ENCODE measurements at places on chromosomes 12 and 14.
A peak's percentile ranks its signal among the peaks of the same experiment; 100 is the strongest.

DNA sequence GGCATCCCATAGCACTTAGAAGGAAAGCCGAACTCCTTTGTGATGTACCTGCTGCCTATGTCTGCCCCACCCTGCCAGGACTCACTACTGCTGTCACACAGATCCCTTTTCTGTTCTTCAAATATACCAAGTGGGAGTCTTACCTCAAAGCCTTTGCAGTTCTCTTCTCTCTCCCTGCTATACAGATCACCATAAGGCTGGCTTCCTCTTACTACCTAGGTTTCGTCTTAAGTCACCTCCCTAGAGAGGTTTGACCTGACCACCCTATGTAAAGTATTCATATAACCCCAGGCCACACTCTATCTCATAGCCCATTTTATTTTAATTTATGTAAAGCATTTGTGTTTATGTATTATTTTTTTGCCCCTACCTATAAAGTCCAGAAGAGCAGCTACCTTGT lies 117.6 kb downstream of the CRADD start:
- no peak for ATAC-seq

DNA sequence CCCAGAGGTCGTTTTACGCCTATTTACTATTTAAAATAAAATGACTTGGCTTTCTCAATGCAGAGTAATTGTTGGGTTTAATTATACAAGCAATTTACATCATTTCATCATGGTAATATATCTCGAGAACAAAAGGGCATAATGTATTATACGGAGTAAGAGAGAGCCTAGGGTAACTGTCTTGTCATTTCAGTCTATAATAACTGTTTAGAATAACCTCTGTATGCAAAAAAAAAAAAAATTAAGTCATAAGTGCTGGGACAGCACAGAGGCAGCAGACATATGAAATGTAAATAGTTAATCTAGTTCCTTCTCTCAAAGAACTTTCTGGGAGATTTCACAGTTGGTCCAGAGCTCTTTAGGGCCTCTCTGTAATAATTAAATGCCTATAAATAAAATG lies 284.9 kb downstream of the TMTC2 start:
- ATAC-seq, result no peak

DNA sequence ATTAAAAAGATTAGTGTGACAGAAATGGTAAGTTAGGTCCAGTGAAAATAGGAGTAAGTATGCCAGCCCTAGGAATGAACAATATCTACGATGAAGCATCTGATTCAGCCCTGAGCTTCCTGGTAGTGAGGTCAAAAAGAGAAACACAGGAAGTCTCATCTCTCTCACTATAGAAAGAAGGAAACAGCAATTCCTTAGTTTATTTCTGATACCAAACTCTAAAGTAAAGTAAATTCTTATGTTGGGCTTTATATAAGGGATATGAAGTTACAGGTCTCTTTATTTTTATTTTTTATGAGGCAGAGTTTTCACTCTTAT lies 76.7 kb upstream of the RFLNA start:
- peak; percentile 47 for ATAC-seq

GRCh38 chr12:127791217-127791616 lies 475.8 kb upstream of the TMEM132C start:
- ATAC-seq, result no peak

GRCh38 chr12:93365616-93366405 lies 11.9 kb upstream of the NUDT4 start:
- ATAC-seq, result no peak

DNA sequence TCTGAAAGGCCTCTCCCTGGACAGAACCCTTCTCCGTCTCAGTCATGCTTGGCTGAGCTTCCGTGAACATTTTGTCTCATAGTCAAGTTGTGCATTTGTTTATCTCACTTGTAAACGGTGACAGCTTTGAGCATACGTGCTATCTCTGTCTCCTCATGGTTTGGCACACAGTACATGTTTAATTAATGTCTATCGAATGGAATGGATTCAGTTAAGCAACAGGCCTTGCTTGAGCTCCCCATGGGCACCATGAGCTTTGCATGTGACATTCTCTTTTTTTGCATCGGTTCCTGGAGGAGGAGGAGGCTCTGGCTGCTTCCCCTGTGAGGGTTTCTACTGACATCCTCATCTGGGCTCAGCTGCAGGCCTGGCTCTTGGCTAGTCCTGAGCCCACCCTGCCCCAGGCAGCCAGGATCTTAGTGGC lies 80.0 kb downstream of the PRIMA1 start:
- no peak for ATAC-seq

GRCh38 chr12:26622601-26623000 lies 210.4 kb downstream of the ITPR2 start:
- no peak for ATAC-seq

DNA sequence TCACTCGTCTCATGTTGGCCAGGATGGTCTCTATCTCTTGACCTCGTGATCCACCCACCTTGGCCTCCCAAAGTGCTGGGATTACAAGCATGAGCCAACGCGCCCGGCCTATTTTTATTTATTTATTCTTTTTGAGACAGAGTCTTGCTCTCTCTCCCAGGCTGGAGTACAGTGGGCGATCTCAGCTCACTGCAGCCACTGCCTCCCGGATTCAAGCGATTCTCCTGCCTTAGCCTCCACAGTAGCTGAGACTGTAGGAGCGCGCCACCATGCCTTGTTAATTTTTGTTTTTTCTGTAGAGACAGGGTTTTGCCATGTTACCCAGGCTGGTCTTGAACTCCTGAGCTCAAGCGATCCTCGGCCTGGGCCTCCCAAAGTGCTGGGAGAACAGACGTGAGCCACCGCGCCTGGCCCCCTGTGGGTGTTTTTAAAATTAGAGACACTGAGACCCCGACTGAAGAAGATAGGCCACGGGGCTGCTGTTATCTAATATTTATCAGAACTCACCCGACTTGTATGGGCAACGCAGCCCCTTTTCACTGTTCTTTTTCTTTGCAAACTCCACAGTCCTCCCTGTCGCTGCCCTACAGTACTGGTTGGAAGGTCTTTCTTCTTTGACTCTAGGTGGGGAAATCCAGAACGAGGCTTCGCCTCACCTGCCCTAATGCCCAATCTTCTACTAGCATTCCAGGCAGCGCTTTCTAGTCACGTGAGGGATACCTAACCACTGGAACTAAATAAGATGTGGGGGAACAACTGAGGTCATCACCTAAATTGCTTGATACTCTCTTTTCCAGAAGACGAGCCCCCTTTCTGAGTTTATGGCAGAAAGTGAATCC lies 1.4 kb upstream of the GABARAPL1 start:
- peak; percentile 4 for ATAC-seq

DNA sequence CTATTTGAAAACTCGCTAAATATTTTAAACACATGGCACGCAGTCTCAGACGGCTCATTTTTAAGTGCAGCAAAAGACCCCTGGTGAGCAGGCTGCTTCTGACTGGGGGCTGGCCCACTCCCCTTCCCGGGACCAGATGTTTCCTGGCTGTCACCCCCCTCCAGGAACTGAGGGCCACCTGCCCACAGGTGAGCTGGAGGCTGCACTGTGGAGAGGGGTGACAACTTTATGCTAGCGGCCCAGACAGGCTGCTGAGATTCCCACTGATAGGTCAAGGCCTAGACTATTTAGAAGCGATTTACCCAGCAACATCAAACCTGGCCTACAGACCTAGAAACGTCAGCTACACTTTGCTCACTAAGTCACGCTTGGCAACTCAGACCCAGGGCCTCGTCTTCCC lies 92.1 kb downstream of the BCL11B start:
- ATAC-seq, result no peak
